ENCODE measurements at places on chromosomes 7 and 10.
A peak's percentile ranks its signal among the peaks of the same experiment; 100 is the strongest.

- no peak for DNase-seq
Observed at GRCh38 chr7:142391191-142391992, 133.5 kb upstream of the PRSS58 start.

GRCh38 chr7:42337225-42337905 is 100.4 kb upstream of the GLI3 start:
- no peak for DNase-seq

- no peak for DNase-seq
Observed at GRCh38 chr10:6396652-6397051, 183.4 kb downstream of the PRKCQ start.

DNA sequence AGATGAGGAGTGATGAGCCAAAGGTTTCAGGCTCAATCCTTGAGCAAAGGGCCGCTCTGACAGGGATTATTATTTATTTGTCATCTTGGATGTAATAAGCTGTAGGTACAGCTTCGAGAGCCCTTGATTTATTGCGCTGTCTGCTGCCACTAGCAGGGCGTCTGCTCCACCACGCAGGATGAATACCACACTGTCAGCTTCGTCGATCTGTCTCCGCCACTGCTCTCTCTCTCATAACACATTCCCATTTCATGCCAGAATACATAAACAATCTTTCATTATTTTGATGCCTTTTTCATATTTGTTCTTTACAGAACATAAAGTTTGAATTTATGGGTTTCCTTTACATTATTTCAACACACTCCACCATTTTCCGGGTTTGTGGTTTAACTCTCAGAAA is 276.6 kb downstream of the LRMDA start:
- no peak for DNase-seq

DNA sequence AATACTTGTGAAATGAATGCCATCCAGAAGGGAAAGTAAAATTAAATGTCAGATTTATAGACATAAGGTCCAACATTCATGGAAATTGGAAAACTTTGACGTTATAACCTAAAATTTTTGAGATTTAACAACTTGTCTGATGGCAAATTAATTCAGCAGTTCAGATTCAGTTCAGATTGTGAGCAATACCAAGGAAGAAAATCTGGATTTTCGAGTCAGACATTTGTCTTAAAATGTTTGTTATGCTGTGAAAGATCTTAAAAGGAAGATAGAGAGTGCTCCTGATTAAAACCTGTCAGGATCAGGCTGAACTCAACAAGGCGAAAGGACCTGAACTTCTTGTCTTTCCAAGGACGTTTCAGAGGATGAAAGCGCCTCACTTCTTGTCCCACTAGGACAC is 320.9 kb downstream of the PAXIP1 start:
- DNase-seq, result no peak

DNA sequence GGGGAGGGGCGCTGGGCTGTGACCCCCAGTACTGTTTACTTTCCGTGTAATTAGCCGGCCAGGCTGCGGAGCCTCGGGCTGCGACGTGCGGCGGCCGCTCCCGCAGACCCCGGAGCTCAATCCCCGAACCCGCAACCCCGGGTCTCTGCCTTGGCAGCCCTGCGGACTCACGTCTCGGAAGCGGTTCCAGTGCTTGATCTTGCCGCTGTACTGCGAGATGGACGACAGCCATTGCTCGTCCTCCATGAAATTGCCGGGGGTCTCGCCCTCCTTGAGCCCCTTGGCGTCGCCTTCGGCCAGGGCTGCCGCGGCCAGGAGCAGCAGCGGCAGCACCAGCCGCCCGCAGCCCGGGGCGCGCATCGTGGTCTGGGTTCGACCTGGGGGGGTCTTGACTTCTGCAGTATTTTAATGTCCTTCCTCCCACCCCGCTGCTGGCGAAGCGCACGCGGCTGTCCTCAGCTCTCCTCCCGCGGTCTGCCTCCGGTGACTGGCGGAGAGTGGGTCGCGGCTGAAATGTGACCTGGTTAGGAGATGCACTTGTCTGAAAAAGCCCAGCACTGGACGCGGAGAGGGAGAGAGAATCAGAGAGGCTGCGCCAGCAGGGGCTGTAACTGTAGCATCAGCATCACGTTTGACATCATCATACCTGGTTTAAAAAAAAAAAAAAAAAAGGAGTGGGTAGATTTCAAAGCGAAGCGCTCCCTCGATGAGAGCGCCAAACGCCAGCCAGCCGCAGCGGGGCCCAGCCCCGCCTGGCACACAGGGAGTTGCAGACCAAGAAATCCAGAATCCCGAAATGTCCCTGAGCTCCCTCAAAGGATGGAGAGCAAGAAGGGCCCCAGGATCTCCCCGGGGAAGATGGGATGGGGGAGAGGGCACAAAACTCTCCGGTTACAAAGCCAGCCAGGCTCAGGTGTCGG is at the start of gene SPOCK2:
TSS of gene SPOCK2 (minus strand) at position 583 of the 920 bp plus-strand sequence. CDS start at position 360, 223 bp downstream.
- peak; percentile 22 for DNase-seq

- DNase-seq, result no peak
Observed at GRCh38 chr10:86956195-86956847, 1.1 kb downstream of the MMRN2 start.

- DNase-seq, result no peak
Observed at GRCh38 chr7:36748017-36748487, 23.8 kb upstream of the AOAH start.

- DNase-seq, result no peak
Observed at GRCh38 chr7:155589001-155589980, 42.9 kb upstream of the CNPY1 start.

DNA sequence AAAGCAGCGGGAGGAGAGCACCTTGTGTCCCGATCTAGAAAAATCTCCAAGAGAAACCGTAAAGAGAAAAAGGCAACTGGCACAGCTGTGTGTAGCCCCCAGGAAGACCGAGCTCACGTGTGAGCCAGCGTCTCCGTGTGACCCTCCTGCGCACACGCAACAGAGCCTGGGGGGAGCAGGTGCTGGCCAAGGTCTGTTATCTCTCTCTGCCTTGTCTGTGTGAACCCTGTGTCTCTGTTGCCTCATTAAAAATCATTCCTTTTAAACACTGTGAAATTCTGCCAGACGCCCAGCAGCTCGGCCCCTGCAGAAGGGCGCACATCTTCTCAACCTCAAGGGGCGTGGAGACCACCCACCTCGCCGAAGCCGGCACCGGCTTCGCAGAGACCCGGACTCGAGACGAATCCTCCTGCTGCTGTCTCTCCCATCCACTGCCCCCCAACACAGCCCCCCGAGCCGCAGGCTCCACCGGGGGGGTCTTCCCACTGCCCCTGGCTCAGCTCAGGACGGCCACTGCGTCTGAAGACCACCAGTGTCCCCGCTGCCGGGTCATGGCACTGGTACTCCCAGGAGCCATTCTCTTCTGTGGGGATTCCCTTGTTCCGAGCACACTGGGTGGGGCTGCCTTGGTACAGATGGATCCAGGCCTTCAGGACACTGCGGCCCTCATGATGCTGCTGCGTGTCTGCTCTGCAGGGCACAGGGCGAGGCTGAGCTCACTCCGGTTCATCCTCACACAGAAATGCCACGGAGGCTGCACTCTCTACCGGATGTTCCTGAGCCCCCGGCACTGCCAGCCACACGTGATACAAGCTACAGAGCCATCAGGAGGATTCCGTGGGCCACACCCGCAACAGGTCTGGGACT is 94.3 kb upstream of the DNAAF5 start:
- DNase-seq, result no peak

- DNase-seq, result no peak
Observed at GRCh38 chr7:129517931-129518330, 15.6 kb downstream of the SMKR1 start.

GRCh38 chr7:44534087-44534486 is 7.0 kb downstream of the NPC1L1 start:
- no peak for DNase-seq

GRCh38 chr7:93142127-93142526 is 6.1 kb downstream of the SAMD9L start:
- no peak for DNase-seq

DNA sequence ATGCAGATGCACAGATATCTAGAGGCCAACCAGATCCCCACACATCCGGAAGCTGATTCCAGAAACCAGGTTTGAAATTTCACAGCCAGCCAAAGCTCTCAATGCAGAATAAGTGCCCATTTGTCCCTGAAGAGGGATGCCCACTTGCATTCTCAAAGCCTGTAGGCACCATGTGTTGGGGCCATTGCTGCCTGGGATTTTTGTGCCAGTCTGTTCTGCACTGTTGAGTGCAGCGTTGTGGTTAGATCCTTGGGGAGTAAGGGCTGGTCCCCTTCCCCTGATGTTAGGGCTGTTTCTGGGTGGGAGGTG is 62.4 kb downstream of the EEPD1 start:
- DNase-seq, result no peak

- DNase-seq, result no peak
Observed at GRCh38 chr10:103851261-103851660, 4.1 kb downstream of the SH3PXD2A start.

GRCh38 chr7:128939075-128939860 is 1.5 kb downstream of the IRF5 start:
- DNase-seq, result peak; percentile 1

DNA sequence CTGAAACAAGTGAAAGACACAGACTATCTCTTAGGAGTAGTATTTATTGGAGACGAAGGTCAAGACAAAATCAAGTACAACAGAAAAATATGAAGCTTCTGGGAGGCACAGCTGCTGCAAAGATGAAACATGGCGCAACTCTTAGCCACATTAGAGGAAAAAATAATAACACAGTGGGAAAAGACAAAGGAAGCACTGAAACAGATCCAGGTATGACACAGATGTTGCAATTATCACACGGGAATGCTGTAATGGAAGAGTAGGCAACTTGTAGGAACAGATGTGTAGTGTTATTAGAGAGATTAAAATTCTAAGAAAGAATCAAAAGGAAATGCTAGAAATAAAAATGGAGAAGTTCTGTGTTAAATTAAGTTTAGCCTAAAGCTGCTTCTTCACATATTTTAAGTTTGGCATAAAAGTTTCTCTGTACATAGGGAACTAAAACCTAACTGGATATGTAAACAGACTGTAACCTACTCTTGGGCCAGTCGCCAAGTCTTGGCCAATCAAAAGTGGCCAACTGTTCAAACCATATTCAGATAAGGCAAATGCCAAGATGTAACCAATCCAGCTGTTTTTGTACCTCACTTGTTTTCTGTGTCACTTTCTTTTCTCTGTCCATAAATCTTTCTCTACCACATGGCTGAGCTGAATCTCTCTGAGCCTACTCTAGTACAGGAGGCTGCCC is 1132.0 kb upstream of the LRRTM3 start:
- no peak for DNase-seq

DNA sequence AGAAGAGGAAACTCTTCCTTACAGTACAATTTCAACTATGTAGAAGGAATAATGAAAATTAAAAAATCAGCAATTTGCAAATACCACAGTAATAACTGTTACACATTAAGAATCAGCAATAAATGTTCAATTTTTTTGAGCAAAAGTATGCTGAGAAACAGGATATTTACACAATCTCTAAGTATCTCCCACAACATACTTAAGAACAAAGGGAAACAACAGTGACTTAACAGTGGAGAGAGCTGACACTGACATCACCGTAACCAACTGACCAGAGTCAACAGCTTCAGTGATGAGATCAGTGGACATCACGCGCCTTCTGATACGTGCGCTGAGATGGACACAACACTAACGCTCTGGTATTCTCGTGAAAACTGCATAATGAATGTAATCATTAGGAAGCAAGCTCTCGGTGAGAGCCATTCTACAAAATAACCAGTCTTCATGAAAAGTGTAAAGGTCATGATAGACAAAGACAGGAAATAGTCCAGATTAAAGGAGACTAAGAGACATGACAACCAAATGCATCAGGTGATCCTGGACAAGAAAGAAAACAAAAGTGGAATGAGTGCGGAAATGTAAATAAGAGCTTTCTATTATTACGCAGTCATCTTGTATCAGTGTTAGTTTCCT is 82.6 kb downstream of the PIP4K2A start:
- DNase-seq, result no peak

DNA sequence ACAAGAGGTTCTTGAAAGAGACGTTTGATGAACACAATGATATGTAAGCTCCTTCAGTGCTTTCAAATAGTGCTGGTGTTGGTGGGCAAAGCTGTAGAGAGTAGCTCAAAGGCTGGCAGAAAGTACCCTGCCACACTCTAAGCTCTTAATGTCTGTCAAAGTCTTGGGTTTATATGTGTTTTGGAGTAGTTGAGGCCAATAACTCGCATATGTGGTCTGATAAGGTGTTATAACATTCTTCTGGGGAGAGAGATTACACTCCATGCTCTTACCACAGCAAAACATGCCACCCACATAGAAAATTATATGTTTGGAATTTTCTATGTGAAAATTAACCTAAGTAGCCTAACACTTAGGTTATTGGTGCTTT is 30.8 kb upstream of the NME8 start:
- no peak for DNase-seq

DNA sequence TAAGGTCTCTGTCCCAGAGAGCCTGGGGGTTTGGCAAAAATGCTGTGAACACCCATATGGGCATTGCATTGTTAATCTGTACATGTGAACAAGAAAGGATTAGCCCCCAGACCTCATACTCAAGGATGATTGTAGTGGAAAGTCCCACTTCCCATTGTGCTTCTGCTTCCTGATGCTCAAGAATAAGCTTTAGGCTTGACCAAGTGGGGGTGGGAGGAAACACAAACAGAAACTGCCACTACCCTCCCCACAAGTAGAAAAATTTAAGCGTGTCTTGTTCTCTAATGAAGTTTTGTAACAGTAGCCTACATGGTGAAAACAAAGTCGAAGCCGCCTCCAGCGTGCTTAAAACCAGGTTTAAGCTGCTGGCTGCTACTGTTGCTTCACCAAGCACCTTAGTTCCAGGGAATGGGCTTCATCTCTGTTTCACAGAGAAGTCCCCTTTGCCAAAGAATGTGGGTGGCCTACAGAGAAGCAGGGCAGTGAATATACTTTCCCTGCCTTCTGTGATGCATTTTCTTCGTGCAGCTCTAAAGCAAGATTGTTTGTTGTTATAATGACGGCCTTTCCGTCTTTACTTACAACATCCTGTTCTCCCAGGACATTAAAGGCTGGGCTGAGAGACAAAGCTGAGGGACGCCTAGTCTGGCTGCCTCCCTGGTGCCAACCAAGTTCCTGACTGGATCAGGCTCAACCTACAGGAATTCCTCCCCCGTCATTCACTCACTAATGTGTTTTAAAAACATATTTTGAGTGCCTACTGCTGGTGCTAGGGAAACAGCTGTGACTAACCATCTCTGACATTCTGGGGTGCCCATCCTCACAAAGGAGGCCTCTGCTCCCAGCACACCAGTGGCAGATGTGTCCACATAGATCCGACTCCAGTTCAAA is 32.1 kb upstream of the CCSER2 start:
- DNase-seq, result peak; percentile 34

DNA sequence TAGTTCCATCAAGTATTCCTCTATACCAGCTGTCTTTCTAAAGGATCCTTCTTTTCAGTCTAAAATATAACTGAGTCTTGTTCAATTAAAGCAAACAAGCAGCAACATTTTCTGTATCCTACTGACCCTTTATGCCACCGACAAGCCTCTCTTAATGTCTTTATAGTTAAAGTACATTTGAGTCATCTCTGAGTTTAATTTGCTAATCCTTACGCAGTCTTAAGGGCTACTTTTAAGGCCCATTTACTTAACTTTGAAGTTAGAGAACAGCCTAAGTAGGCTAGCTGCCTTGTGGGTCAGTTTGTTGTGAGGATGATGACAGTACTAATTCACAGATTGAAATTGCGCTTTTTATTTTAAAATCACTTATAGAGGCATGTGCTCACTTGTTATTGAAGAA is 265.5 kb upstream of the FERD3L start:
- no peak for DNase-seq
